NCI-H446 treated with DMSO at 0.1 percent for 48 hours (cell line): ENCODE measurements at places on chromosomes 4 and X.

DNA sequence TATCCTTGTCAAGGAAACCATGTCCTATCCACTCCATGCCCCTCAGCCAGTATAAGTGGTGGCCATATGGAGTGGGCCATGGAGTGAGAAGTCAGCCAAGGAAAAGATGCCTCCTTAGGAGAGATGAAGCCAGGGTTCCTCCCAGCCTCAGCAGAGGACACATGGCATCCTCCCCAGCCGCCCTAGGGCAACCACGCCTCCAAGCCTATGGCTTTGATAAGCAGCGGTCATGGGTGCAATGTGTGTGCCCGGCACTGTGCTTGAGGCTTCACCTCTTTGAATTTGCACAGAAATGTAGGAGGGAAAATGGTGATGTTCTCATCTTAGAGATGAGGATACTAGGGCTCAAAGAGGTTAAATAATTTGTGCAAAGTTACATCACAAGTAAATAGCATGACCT, 34.6 kb upstream of the TBC1D14 start:
- DNase-seq, result no peak

GRCh38 chr4:158316264-158316663, 106.0 kb downstream of the TMEM144 start:
- no peak for DNase-seq

- peak; percentile 19 for DNase-seq
These were observed 167.3 kb downstream of the PJA1 start for GRCh38 chrX:68997911-68998310.

DNA sequence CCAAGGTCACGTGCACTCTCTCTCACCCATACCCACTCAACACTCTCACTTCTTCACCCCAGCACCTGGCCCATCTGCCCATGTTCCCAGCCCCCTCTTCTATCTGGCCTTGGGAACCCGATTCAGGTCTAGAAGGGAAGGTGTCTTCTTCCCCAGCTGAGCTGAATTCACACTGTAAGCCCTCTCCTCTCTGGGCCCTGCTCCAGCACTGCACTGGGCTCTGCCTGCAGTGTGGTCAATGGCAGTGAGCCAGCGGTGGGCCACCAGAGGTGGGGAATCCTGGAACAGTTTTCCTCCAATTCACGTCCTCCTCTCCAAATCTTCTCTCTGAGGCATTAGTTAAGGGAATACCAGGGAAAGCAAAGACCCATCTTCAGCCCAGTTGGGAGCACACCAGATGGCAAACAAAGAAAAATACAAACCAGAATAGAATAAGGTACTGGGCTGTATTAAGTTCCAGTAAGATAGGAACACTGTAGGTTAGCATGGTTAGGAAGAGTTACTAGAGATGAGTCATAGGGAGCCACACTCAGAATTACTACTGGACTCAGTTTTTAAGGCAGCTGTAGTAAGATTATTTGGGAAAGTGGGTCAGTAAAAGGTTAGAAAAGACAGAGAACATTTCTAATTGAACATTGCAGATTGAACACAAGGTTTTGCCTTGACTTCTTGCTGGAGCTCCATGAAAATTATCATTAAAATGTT, 5.0 kb downstream of the AWAT2 start:
- DNase-seq, result no peak

DNA sequence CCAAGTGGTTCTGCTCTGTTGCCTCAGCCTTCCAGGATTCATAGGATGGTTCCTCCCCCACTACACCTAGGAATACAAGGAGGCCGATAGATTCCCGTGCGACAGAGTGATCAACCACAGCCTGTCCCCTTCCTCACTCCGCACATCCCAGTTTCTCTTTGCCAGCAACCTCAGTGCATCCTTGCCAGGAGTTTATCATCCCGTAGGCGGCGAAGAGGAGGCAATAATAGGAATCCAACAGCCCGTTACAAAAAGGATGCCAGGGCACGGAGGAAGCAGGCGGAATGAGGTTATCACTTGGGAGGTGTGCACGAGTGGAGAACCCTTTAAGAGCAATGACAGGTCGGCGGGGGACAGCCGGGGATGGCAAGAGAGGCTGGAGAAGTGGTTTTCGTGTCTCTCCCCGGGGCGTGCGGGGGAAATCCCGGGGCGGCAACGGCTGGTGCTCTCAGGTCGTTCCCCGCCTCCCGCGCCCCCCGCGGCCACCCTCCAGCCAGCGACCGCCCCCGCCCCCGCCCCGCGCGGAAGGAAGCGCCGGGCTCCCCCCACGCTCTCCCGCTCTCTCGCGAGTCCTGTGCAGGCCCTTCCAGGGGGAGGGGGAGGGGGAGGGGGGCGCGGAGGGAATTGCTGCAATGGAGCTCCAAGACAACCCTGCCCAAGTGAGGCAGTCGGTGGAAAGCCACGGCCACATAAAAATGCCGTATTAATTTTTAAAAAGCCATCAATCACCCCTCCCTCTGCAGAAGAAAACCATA, 1.6 kb downstream of the PPP3CA start:
- peak; percentile 31 for DNase-seq

GRCh38 chrX:54786967-54787366, 11.1 kb downstream of the ITIH6 start:
- DNase-seq, result no peak

- DNase-seq, result no peak
These were observed 1.7 kb downstream of the PRAF2 start for GRCh38 chrX:49071877-49072711.

GRCh38 chr4:10079256-10079655, 37.3 kb downstream of the WDR1 start:
- DNase-seq, result no peak

- no peak for DNase-seq
These were observed 1.1 kb downstream of the PCYT1B start for GRCh38 chrX:24646006-24646405.

GRCh38 chrX:134374294-134374693, 85.7 kb upstream of the HPRT1 start:
- no peak for DNase-seq

- no peak for DNase-seq
These were observed 56.3 kb downstream of the HUWE1 start for GRCh38 chrX:53630261-53630660.

GRCh38 chr4:183142571-183143550, 43.8 kb downstream of the WWC2 start:
- no peak for DNase-seq

- DNase-seq, result no peak
These were observed 258.6 kb downstream of the ADAM29 start for GRCh38 chr4:175176710-175177109.

GRCh38 chr4:61204353-61205060, 4.4 kb downstream of the ADGRL3 start:
- DNase-seq, result peak; percentile 18
